ENCODE measurements at places on chromosomes 6 and 20.

DNA sequence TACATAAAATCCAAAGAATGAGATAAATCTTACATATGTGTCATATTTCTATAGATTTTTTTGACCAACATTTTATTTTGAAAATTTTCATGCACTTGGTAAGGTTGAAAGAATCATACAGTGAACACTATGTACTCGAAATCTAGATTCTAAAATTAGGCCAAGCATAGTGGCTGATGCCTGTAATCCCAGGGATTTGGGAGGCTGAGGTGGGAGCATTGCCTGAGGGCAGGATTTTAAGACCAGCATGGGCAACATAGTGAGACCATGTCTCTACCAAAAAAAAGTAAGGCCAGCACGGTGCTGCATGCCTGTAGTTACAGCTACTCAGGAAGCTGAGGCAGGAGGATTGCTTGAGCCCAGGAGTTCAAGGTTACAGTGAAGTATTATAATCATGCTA lies 158.6 kb downstream of the LAMA2 start:
- no peak for DNase-seq

DNA sequence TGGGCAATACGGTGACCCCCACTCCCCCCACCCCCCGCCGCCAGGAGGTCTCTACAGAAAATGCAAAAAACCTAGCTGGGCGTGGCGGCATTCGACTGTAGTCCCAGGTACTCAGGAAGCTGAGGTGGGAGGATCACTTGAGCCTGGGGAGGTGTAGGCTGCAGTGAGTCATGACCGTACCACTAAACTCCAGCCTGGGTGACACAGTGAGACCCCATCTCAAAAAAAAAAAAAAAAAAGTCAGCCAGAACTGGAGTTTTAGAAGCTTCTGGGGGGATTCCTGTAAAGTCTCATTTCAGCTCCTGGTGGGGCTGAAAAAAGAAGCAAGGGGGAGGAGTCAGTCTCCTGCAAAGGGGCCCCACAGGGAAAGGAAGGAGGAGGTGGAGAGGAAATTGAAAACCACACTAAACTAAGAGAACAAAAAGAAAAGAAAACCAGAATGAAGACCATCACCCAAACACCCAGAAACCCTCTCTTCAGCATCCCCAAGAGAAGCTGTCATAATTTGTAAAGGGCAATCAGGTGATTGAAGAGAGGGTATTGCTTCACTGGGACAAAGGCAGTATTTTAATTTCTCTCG lies 50.4 kb downstream of the NOL4L start:
- DNase-seq, result no peak

- DNase-seq, result no peak
Measured at GRCh38 chr20:43046966-43047365, 142.7 kb downstream of the PTPRT start.

DNA sequence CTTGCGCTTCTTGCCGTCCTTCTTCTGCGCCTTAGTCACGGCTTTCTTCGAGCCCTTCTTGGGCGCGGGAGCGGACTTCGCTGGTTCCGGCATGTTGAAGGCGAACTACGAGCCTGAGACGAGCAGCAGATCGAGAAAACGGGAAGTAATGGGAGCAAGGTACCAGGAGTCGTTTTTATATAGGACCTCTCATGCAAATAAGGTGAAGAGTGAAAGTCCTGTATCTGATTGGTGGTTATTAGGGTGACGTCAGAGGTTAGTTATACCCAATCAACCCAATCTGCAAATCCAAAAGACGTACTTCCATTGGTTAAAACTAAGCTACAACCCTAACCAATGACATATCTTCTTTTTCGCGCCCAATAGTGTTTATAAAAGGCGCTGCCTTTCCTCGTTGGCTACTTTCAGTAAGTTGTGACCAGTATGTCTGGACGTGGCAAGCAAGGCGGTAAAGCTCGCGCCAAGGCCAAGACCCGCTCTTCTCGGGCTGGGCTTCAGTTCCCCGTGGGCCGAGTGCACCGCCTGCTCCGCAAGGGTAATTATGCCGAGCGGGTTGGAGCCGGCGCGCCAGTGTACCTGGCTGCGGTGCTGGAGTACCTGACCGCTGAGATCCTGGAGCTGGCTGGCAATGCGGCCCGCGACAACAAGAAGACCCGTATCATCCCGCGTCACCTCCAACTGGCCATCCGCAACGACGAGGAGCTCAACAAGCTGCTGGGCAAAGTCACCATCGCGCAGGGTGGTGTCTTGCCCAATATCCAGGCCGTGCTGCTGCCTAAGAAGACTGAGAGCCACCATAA lies 100.6 kb upstream of the PRSS16 start:
- peak; percentile 57 for DNase-seq

DNA sequence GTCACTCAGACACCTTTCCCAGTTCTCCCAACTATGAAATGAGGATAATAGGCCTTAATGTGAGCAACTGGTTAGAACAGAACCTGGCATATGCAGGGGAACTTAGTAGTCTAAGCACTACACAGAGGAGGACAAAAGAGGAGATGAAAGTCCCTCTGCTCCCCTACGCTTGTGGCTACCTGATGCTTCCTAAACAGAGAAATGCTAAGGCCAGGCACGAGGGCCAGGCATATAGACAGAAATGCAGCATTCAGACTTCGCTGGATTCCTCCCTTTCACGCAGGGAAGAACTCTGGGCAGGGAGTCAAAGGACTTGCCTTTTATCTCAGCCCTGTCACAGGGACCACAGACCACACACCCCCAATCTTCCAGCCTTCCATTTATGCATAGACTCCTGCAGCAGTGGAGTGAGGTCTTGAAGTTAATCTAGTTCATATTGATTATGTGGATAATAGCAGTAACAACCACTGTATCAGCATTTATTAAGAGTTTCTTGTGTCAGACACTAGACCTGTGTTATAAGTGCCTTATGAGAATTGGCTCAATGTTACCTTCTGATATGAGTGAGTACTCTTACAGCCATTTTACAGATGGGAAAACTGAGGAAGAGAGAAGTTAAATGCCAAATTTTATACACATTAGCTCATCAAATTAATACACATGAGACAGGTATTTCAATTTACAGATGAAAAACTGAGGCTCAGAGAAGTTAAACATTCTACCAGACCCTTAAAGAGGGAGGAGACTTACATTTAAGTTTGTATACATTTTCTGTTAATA lies 27.0 kb upstream of the TRAF3IP2 start:
- DNase-seq, result no peak

DNA sequence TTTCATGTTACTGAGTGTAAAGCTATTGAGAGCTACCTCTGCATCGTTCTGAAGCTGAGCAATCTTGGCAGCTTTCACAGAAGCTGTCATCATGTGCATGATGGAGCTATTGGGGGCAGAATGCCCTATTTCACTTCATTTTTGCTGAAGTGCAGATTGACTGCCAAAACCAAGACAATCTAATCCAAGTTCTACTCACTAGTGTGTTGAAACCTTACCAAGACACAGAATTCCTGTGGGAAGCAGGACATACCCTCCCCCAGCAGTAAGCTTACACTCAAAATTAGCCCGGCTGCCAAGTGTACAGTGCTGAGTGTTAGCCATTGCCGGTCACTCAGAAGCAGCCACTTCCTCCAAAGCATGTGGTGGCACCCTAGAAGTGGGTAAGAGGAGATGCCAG lies 177.3 kb upstream of the TENT5A start:
- no peak for DNase-seq

GRCh38 chr20:63125838-63126601 lies 89.9 kb downstream of the YTHDF1 start:
- no peak for DNase-seq

DNA sequence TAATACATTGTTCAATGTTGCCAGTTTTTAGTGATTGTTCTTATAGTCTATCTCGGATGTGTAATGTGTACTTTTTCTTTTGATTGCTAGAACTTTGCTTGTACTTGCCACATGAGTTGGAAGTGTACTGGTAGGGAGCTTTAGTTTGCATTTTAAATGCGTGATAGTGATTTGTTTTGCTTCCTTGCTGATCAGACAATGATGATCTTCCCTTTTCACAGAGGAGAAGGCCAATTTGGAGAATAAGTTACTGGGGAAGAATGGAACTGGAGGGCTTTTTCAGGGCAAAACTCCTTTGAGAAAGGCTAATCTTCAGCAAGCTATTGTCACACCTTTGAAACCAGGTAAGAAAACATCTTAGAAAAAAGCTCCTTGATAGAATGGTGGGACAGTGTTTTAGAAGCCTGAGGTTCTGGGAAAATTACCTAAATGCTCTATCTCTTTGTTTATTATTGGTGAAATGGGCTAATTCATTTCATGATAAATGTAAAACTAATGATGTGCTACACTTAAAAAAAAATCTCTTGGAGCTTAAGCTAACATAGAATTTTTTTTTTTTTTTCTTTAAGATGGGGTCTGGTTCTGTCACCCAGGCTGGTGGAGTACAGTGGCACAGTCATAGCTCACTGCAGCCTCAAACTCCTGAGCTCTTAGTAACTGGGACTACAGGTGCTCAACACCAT lies 20.9 kb downstream of the TPX2 start:
- no peak for DNase-seq

DNA sequence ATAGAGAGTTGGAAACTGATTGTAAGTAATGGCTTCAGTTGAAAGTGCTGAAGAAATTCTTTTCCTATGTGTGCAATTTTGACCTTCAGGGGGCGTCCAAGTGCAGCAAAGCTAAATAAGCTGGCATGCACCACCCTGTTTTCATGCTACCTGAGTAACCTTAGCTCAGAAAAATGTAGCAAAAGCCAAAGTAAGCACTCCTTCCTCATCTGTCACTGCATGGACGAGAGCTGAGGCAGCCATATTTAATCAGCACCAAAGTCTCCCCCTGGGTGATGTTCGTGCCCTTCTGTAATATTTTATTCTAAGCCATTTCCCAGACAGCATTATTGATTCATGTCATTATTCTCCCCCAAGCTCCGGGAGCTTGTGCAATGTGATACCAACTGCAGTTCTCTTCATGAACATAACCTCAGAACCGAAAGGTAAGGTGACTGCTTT lies 123.1 kb downstream of the RPS12 start:
- no peak for DNase-seq

DNA sequence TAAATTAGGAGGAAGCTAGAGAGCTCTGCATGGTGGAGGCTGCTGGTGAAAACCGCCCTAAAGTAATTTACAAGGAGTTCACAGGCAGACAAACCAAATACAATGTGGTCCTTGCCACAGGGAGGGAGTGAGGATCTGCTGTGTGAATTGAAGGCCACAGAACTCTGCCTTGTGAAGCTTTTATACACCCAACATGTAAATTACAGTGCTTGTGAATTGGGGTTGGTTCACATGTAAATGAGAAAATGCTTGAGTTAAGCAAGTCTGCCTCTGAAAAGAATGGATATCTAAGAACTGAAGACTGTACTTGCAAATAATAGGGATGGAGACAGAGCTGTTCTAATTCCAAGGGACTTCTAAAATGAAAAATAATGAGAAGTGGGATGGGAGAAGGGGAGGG lies 194.2 kb downstream of the SLC35F1 start:
- DNase-seq, result no peak

DNA sequence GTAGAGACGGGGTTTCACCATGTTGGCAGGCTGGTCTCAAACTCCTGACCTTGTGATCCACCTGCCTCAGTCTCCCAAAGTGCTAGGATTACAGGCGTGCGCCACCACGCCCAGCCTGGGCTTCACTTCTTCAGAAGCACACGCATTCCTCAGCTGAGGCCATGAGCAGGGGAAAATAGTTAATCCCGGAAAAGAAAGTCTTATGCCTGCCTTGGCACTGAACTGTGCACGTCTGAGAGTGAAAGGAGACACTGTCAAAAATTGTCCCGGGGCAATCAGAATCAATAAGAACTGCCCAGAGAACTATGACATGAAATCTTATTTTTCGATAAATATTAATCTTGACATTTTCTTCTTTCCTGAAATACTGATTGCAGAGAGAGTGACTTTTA lies 2.8 kb downstream of the BTN2A2 start:
- DNase-seq, result no peak

DNA sequence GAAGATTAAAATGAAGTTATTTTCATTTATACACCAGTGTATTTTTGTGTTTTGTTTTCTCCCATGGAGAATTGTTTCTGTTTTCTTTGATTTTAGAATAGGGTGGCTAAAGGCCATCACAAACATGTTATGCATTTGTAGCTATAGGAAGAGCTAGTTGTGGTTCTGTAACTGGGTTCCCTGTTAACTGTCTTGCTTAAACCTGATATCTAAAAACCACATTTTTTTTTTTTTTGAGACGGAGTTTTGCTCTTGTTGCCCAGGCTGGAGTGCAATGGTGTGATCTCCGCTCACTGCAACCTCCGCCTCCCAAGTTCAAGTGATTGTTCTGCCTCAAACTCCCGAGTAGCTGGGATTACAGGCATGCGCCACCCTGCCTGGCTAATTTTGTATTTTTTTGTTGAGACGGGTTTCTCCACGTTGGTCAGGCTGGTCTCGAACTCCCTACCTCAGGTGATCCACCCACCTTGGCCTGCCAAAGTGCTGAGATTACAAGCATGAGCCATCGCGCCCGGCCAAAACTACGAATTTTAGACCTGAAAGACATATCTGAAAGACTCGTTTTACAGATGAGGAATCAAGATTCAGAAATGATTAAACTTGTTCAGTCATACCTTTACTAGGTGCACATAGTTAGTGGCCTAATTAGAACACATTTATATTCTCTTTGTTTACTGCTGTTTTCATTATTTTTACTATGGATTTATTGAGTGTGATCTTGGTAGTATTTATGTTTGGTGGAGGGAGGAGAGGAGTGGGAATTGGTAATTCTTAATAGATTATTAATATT lies 18.0 kb downstream of the SCAF8 start:
- DNase-seq, result no peak

GRCh38 chr6:5937169-5937909 lies 69.4 kb downstream of the NRN1 start:
- no peak for DNase-seq

- DNase-seq, result no peak
Measured at GRCh38 chr6:44128020-44128917, 915 bp downstream of the TMEM63B start.

GRCh38 chr20:43667341-43668132 lies 623 bp downstream of the MYBL2 start:
- no peak for DNase-seq

DNA sequence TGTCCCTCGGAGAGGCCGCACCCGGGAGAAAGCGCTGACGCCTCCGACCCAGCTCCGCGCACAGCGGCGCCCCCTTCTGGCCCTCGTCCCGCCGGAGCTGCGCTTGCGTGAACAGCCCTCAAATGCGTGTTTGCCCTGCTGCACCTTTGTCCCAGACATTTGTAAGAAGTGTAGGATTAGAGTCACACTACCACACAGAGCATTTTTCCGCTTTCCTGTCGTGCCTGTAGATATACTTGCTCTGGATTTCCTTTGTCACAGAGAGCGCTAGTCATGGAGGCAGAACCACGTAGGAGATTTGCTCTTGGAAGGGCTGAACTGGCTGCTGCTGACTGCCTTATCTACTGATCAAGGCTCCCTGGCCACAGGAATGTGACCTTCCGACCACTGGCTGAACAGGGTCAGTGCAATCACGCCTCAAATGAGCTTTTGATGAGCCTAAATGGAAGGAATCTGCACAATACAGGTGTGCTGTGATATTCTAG lies 62.3 kb downstream of the PAX1 start:
- DNase-seq, result no peak

DNA sequence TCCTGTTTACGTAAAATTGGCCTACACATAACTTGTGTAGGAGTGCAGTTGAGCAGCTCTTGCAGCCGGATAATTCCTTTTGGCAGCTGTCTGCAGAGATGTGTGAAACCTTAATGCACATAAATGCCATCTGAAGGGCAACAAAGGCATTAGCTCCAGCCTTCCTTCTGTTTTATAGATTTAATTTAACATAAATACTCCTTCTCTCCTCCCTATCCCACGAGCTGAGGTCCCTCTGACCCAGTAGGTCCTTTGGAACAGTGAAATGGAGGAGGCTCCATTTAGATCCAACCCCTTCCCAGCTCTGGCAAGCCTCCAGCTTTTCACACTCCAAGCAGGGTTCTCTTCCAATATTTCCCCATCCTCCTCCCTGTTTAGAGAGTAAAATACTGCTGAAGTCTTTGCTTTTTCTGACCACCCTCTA lies 6.5 kb downstream of the PLEKHG1 start:
- no peak for DNase-seq
